ENCODE measurements at places on chromosomes 13 and 19. TPM values are rescaled to one million over a fixed set of nuclear protein-coding genes. Genes with fewer than 3 reads are reported as not detected.

DNA sequence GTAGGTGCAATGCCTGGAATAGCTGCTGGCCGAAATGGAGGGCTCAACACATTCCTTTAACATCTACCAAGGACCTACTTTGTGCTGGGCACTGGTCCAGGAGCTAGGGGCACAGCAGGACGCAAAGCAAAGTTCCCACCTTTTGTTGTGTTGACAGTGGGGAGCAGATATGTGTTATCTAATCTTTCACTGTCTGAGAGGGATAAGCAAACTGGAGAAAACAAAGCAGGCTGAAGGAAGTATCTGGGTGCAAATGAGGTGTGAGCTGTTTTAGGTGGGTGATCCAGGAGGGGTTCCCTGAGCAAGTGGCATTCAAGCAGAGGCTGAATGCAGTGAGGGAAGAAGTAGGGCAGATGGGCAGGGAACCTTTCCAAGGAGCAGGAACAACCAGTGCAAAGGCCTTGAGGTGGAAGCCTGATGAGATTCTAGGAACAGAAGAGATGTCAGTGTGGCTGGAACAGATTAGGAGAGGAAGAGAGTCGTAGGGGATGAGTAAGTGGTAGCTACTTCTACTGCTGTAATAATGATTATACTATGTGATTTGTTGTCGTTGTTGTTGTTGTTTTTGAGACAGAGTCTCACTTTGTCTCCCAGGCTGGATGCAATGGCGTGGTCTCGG is 2.2 kb upstream of the PLAUR start:
- no peak for DNase-seq

ARRDC5 gene
- polyA plus RNA-seq = 1.1 TPM

ATXN8OS gene
- polyA plus RNA-seq = not detected

LNX2 gene
- 22.2 TPM for polyA plus RNA-seq

- DNase-seq = no peak
Measured at GRCh38 chr13:74651121-74651520, 516.9 kb upstream of the KLF12 start.

DNA sequence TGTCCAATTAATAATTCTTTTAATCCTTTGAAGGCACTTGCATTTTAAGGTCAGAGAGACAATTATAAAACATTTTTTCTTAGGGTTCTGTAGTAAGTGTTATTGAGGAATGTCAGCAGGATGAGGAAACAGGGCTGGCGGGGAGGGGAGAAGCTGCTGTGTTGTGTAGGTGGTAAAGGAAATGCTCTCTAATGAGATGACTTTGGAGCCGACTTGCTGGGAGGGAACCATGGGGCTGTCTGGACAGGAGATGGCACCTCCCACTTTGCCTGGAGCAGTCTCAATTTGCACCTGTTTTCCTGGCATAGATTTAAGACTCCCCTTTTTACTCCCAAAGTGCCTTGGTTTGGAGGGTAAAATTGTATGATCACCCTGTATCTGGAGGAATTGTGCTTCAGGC is 230.4 kb downstream of the ATP8A2 start:
- no peak for DNase-seq

DNA sequence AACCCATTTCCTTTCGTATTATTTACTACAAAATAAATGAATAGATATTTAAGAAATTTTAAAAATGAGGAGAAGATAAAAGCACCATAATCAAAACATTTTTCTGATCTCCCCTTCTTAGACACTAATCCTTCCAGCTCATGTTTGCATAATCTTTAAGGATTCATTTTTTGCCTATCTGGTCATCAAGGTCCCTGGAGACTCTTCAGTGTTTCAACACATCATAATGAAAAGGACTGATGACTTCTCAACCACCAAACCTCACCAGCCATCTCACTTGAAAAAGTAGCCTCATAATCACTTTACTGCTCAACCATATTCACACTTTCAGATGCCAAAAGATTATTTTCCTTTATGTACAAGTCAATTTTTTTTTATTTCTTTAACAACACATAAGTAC is 80.1 kb downstream of the DCLK1 start:
- DNase-seq = no peak

DNA sequence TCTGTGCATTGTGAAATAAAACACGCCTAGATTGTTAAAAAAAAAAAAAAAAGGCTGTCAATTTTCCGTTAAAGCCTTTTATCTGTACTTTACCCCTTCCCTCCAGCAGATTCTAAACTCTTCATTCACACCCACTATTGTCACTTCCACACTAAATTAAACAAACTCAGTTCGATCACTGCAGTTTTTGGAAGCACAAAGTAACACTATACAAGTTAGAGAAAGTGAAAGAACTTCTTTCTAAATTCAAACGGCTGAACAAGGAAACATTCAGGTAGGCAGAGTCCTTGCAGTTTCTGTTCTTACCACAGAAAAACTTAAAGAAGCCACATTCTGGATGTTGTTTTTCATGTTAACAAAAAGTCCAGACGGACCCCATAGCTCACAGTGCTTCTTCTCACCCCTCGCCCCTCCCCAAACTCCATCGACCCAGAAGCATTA is 27.5 kb upstream of the UBE2L5 start:
- DNase-seq = no peak

DNA sequence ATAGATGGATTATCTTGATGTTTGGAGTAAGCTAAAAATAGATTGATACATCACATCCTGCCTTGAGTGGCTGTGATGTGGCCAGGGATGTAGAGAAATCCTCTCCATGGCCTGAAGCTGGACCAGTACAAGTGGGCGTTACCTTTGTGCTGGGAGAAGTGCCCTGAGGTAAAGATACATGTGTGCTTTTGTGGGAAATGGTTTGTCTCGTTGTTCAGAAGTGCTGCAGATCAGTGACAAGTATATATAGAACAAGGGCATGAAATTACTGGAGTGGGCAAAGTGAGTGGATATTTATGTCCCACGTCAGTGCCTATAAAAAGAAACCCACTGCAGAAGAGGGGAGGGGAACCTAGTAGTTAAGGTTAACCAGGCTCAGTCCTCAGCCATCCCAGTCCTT is 12.2 kb upstream of the ZNF304 start:
- no peak for DNase-seq

MRPL34 gene
- polyA plus RNA-seq = 476 TPM

- no peak for DNase-seq
Measured at GRCh38 chr19:29971648-29972047, 29.6 kb downstream of the URI1 start.

OVOL3 gene
- not detected for polyA plus RNA-seq

SRRM5 gene
- polyA plus RNA-seq = 0.66 TPM

GRCh38 chr13:29230299-29230845 is 365.1 kb downstream of the SLC7A1 start:
- DNase-seq = no peak

GRCh38 chr19:46191972-46192371 is 37.6 kb upstream of the IGFL1 start:
- DNase-seq = no peak

- DNase-seq = no peak
Measured at GRCh38 chr19:13610039-13610691, 103.9 kb upstream of the CACNA1A start.

- no peak for DNase-seq
Measured at GRCh38 chr13:48906200-48906599, 69.5 kb upstream of the FNDC3A start.

DNA sequence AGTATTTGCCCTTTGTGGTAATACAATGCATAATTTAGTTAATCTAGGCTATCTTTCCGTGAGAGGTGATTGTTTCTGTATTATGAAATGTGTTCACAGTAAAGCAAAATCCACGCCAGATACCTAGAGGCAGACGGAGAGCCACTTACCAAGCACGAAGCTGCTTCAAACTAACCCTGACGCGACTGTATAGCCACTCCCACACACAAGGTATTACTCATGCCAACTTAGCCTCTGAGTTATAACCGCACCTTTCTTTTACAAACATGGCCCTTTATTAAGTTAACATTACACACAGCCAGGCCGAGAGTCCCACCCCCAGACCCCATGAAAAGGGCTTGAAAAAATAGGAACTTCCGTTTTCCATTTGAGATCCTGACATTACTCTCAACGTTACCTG is 185.7 kb downstream of the ABCC4 start:
- no peak for DNase-seq

- no peak for DNase-seq
Measured at GRCh38 chr19:7869453-7869909, 4.7 kb downstream of the PRR36 start.

- DNase-seq = no peak
Measured at GRCh38 chr19:10295305-10295846, 5.6 kb downstream of the ICAM5 start.

DNA sequence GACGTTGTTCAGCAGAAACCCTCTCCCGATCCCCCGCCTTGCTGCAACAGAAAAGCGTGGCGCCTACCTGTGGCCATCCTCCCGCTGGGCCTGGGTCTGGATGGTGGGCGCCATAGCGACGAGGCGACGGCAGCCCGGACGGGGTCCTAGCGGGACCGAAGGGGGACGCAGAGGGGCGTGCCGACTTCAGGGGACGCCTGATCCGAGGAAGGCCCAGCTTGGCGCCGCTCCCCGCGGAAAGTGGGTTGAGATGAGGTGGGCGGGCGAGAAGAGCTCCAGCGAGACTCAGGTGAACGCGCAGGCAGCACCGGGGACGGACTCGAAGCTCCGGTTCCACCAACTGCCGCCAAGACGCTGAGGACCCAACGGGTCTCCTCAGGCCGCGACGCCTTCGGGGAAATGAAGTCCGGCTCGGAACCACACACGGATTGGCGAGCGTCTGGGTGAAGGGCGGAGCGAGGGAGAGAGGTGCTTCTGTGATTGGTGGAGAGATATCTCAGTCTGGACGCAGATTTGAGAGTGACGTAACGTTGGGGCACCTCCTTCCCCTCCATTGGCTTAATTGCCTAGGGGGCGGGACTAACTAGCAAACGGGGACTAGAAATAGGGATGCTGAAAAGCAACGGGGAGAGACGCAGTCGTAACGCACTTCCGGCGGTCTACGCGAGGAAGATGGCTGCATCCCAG is at the start of the genes MED29 and PAF1:
TSS of gene MED29 (plus strand) at position 628 of the 687 bp plus-strand sequence. CDS start at position 673, 45 bp downstream.
TSS of gene PAF1 (minus strand) at position 356 of the 687 bp plus-strand sequence. CDS start at position 114, 242 bp downstream.
- peak; percentile 99 for DNase-seq

- DNase-seq = no peak
Measured at GRCh38 chr19:37220383-37220782, 2.4 kb downstream of the ZNF383 start.

- DNase-seq = no peak
Measured at GRCh38 chr13:107824635-107825034, 390.7 kb downstream of the LIG4 start.

PSG7 gene
- not detected for polyA plus RNA-seq

CCDC159 gene
- 29.6 TPM for polyA plus RNA-seq

DNA sequence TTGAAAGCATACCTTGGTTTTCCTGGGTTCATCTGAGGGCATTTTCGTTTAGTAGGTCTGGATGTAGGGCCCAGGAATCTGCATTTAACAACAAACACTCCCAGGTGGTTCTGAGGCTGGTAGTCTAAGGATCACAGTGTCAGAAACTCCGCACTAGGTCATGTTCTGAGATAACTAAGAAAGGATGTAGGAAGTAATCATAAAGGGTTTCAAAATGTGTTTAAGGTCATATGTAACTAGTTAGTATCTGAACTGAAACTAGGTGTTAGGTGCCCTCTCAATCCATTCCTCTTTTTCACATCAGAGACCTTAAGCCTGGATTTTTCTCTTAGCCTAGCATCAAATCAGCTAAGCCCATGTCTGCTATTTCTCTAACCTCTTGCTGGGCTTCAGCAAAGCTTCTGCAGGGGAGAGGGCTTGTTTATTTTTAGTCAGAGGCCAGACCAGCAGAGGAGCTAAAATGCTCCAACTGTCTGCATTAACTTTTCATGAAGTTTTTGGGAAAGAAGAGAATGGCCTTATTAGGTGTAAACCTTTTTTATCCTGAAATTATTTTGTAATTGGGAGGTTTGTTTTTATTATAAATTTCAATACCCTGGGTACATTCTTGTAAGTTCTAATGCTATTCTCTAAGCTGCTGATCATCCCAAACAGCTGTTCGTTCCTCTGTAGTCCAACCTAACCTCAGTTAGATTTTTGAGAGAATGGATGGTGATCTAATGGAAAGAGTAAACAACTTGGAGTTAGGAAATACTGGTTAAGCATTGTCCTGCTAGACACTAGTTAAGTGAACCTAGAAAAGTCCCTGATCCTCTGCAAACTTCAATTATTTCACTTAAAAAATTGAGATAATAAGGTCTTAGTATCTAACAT is 262.8 kb upstream of the RFC3 start:
- no peak for DNase-seq

Data from sigmoid colon (tissue), 7 donors.